GM19239 (cell line): ENCODE measurements at places on chromosomes 1 and 21.

GRCh38 chr1:157849229-157849875 is 7.7 kb upstream of the CD5L start:
- no peak for DNase-seq

- DNase-seq = no peak
These were observed 113.4 kb downstream of the ERG start for GRCh38 chr21:38384675-38385426.

GRCh38 chr1:113904293-113904673 is 316 bp downstream of the AP4B1 start:
- no peak for DNase-seq

GRCh38 chr1:234915924-234916675 is 212.5 kb downstream of the TOMM20 start:
- no peak for DNase-seq

- DNase-seq = no peak
These were observed 27.6 kb upstream of the NBL1 start for GRCh38 chr1:19616489-19616888.

- DNase-seq = no peak
These were observed 13.0 kb upstream of the GUCA2A start for GRCh38 chr1:42177541-42177981.

GRCh38 chr1:241390526-241390925 is 33.5 kb upstream of the RGS7 start:
- DNase-seq = no peak

- DNase-seq = no peak
These were observed 88.9 kb upstream of the WLS start for GRCh38 chr1:68321084-68321685.

- DNase-seq = no peak
These were observed 92.6 kb upstream of the CASZ1 start for GRCh38 chr1:10888791-10889649.

- DNase-seq = no peak
These were observed 76.0 kb downstream of the STUM start for GRCh38 chr1:226624526-226624925.

DNA sequence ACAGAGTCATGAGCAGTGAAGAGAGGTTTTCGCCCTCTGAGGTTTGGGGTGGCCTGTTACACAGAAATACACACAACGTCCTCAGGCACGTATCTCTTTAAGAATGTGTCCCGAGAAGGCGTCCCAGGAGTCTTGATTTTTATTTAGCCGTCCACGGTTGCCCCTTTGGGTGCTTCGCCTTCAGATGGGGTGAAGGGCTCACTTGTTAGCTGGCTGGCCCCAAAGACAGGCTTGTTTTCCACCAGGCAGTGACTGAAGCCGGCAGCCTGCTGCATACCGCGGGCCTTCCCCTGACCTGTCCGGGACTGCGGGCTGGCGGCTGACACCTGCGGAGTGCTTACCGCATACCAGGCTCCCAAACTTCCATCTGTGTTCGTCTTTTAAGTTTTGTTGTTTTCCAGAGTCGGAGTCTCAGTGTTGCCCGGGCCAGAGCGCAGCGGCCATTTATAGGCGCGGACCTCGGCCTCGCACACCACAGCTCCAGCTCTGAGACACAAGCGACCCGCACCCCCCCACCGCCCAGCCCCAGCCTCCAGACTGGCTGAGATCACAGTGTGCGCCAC is 1.6 kb upstream of the ADARB1 start:
- no peak for DNase-seq

DNA sequence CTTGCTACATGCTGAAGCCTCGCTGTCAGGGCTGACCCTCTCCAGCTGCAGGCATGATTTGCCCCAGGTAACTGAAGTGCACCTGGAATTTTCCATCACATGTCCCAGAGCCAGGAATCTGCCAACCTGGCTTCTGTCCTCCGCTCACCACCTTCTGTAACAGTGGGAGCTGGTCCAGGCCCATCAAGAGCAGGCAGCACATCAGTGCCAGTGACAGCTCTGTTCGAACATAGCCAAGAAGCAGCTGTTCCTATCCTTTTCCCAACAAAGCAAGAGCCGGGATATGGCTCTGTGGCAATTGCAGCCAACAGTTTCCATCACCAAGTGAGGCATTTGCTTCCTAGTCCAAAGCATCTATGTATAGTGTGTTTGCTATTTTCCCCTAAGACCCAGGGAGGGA is 42.2 kb upstream of the KANK4 start:
- no peak for DNase-seq

DNA sequence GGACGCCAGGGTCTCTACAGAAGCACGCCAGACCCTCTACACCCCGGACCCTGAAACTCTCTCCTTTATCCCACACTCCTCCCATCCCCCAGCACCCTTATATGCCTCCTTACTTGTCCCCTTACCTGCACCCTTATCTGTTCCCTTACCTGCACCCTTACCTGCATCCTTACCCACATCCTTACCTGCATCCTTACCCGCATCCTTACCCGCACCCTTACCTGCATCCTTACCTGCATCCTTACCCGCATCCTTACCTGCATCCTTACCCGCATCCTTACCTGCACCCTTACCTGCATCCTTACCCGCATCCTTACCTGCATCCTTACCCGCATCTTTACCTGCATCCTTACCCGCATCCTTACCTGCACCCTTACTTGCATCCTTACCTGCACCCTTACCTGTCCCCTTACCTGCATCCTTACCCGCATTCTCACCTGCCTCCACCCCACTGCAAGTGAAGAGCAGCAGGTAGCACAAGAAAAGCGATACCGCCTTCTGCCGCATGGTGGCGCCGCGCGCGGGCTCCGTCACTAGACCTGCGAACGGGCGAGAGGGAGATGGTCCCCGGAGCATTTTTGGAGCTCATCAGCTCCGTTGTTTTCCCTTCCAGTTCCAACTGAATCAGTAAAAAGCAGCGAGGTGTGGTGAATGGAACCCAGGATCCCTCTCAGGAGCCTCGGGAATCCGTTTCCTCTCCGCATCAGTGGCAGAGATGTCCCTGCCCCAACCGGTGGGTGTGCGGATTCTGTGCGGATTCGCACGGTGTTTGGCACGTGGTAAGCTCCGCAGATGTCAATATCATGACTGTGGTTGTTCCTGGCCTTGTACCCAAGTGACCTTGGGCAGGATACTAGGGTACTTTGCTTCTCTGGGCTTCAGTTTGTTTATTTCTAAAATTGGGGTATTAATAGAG is 2.9 kb downstream of the IFI6 start:
- peak; percentile 70 for DNase-seq

GRCh38 chr1:227761621-227762230 is 26.5 kb downstream of the SNAP47 start:
- no peak for DNase-seq

DNA sequence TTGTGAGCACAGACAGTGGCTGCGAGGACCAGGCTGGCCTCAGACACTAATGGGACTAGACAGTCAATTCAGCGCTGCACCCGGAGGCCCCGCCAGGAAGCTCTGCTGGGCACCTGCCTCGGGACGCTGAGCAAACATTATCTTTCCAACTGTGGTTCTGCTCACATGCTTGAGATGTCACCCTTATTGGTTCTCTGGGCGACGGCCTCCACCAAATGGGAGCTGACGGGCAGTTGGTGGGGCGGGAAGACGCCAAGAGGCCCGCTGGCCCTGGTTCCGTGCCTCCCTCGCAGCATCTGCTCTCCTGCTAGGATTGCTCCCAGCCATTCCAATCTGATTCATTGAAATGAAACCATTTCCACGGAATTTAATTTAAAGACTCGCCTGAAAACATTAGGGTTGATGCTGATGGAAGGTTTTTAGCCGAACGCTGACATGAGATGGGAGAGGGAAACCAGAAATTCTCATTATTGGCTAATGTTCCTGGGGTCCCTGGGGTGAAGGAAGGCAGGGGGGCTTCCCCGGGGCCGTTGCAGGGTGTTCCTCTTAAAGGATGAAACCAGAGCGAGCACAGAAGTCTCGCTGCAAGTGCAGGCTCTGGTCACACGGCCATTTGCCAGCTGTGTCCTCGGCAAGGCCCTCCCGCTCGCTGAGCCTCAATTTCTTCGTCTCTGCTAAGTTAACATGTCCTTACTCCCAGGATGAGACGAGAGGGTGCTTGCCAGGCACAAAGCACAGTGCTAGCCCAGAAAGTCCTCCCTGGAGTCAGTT is 512.2 kb downstream of the NPHP4 start:
- DNase-seq = no peak

DNA sequence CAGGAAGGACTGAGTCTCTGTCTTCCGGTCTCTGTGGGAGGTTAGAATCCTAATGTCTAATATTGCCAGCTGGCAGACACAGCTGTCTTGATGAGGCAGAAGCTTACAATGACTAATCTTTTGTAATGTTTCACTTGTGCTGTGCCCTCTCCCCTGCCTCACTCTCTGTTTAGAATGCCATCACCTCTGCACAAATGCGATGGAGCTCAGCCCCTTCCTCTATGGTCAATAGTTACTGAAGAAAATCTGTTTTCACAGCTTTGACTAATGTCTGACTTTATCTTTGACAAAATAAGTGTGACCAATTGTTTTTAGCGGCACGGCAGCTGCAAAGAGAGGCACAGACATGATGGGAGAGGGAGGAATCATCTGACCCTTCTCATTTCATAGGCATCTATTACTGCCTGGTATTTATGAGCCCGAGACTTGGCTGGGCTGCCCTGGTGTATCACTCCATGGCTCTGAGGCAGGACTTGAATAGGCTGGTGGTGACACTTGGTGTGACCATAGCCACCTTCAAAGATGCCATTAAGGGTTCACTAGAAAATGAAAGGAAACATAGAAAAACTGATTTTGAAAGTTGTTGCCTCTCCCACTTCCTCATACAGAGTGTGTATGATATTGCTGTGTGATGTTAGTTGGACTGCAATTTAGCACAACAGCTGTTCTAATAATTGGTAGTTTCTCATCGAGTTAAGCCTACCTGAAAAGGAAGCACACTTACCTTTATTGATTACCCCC is 163.2 kb upstream of the NBPF11 start:
- no peak for DNase-seq

DNA sequence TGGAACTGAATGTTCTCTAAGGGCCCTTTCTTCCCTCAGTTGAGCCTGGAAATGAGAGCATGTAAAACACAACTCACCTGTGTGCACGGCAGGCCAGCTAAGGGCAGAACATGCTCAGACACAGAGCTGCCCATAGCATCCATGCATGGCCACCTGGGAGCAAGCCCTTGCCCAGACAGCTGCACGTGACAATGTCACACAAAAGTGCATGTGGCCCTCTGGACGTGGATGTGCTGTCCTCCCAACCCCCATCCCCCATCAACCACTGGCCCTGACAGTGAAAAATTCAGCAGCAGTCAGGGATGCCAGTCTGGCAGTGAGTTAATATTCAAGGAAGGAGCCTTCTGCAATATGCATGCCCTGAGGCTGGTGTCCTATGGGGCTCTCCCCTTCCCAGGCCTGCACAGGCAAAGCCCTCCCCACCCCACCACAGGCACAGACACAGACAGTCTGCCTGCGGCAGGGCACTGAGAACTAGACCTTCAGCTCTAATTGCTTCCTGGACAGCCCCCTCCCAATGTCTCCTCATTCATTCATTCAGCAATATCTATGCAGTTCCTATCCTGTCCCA is 14.6 kb upstream of the COL16A1 start:
- no peak for DNase-seq

DNA sequence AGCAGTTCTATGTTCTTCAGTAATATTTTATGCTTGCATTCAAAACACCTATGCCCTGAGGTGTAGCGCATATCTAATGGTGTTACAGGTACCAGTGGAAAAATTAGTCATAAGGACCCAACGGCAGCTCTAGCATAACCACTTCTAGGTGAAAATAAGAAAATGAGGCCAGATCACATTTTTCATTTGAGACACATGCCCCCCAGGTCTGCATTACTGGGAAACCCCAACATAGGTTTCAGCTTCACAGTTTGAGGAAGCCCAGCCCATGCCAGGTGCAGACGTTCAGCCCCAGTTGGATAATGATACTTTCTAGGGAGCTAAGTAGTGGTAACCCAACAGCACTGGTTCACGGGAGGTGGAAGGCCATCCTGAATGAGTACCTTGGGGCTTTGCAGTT is 129.8 kb downstream of the CNIH3 start:
- DNase-seq = no peak

- DNase-seq = peak; percentile 75
These were observed at the start of the genes AMPD2 and GNAT2 for GRCh38 chr1:109619576-109620400. Gene AMPD2, plus strand, starts transcription at chr1:109619837. Its CDS starts 1,339 bp downstream, at chr1:109621176. Gene GNAT2, minus strand, starts transcription at chr1:109619616. Its CDS starts 6,746 bp downstream, at chr1:109612870.

GRCh38 chr1:175376194-175376593 is 183.6 kb upstream of the KIAA0040 start:
- DNase-seq = no peak

GRCh38 chr1:27599605-27600497 is 4.1 kb downstream of the AHDC1 start:
- DNase-seq = no peak

DNA sequence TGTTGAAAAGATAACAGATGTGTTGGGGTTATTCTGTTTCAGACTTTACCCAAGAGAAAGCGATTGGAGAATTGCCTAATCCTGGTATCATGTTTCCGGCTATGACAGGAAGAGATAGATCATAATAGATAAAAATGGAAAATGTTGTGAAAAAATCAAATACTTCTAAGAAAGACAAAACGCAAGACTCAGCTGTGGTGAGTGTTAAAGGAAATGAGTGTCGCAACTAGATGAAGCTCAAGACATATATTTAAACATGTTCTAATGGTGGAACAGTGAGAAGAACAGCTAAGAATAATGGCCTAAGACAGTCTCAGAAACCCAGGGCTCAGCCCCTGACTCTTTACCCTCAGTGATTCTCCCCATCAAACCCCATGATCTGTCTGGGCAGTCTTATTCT is 426.7 kb upstream of the RUNX1 start:
- no peak for DNase-seq

DNA sequence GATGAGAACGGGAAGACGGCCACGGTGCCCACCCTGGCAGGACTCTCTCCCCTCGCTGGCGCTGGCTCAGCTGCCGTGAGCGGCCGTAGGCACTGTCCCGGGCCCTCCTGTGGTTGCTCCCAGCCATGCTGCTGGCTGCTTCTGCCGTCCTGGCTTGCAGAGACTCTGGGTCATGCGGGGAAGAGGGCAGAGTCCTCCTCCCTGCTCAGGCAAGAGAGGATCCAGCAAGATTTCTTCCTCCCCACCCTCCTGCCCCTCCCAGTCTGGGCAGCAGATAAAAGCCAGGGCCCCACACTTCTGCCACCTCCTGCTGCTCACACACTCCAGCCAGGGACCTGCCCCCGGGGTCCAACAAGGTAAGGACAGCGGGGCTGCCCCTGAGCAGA is 60.1 kb downstream of the AGPAT3 start:
- no peak for DNase-seq

GRCh38 chr1:163610486-163610885 is 288.7 kb downstream of the NUF2 start:
- DNase-seq = no peak

GRCh38 chr1:95512925-95513324 is 278.9 kb downstream of the RWDD3 start:
- no peak for DNase-seq

- DNase-seq = no peak
These were observed 137.4 kb upstream of the L1TD1 start for GRCh38 chr1:62057230-62057629.

DNA sequence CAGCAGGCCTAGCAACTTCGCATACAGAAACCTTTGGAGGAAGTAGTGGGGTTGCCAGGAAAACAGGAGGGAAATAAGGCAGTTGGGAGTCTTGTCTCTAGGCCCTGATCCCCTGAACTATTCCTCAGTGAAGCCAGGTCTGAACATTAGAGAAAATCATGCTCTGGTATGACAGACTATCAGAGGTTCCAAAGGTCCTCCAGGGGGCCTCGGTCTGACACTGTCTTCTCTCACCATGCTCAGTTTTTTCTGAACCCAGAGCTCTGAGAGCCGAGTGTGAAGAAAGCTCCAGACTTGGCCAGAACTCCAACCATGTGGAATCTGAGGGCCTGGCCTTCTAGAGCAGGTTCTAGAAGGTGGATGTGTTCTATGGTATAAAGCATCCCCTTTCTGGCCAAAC is 4.0 kb downstream of the TOMM40L start:
- no peak for DNase-seq

GRCh38 chr1:197469620-197470210 is 201.7 kb downstream of the CRB1 start:
- no peak for DNase-seq
